COR-L47 (cell line): ENCODE measurements at places on chromosomes 6 and 20.

DNA sequence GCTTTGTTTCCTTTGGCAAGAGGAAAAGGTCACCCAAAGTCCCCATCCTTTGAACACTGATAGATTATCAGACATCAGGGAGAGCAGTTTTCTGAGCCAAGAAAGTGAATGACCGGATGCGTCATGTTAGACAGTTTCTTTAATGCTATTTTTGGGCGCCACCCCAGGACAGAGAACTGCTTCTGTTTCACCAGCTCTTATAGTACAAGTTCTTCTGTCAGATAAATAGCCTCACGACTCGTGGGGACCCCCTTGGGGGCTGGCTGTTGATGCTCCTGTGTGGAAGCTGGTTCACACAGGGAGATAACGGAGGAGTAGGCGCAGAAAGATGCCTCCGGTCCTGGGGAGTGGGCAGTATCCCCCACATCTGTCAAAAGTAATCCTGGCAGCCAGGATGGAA lies 54.6 kb downstream of the NPEPL1 start:
- DNase-seq, result no peak

GRCh38 chr6:53906842-53907241 lies 112.0 kb downstream of the LRRC1 start:
- DNase-seq, result no peak

DNA sequence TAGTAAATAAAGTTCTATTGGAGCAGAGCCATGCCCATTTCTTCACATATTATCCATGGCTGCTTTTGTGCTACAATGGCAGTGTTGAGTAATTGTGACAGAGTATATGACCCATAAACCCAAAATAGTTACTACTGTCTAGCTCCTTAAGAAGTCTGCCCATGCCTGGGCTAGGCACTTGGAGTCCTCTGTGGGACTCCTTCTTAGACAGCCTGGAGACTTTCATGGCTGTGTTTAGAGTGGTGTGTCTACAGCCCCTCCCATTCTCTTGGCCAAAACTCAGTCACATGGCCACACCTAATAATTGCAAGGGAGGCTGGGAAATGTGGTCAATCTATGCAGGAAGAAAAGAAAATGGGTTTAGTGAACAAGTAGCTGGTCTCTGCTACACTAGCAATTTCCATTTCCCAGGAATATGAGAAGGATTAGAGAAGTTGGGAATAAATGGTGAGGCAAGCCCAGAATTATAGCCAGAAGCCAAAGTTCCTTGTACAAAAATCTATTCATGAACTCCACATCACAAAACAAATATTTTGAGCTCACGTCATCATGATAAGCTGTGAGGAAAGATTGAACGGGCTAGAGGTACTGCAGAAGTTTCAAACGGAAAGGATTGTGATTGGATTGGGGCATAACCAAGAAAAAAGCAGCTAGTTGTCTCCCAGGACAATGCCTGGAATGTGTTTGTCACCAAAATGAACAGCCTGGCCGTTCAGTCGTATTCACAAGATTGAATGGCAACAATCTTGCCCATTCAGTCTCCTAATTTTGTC lies 251.8 kb upstream of the PLN start:
- no peak for DNase-seq

DNA sequence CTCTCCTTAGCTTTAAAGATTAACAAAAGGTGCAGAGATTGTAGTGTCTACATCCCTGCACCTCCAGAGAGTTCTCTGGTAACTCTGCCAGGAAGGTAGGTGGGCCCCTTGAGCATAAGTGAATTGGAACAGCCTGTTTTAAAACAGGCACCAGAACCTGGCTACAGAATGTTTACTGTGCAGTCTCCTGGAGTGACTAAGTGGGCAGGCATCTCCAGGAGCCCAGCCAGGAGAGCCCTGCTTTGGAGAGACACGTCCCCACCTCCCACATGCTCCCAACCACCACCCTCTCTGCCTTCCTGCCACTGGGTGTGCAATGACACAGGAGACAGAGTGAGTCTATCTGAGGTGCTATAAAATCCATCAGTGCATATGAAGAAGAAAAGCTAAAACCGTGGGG lies 110.3 kb upstream of the EYA4 start:
- DNase-seq, result no peak

DNA sequence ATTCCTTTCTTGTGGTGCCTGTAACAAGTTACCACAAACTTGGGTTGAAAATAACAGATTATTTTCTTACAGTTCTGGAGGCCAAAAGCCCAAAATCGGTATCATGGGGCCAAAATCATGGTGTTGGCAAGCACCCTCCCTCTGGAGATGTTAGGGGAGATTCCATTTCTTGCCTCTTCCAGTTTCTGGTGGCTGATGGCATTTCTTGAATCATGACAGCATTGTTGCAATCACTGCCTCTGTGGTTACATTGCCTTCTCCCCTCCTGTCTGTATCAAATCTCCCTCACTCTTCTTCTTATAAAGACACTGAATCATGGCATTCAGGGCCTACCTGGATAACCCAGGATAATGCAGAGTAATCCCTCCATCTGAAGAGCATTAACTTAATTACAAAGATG lies 17.9 kb upstream of the TENT5A start:
- DNase-seq, result no peak
